A172 (cell line): ENCODE measurements at places on chromosomes 11 and 22. TPM values are rescaled to one million over a fixed set of nuclear protein-coding genes. Genes with fewer than 3 reads are reported as not detected.

CRYAB gene
- total RNA-seq = 0.34 TPM in 1 of 2 replicates, not detected in the other

SPDYC gene
- not detected in 2 replicates for total RNA-seq

POLDIP3 gene
- total RNA-seq = 28.5 and 30.6 TPM in 2 replicates

NAALAD2 gene
- 0.07 TPM in 1 of 2 replicates, not detected in the other for total RNA-seq

CCDC73 gene
- total RNA-seq = not detected in 2 replicates

FADS1 gene
- 55.3 and 84.2 TPM in 2 replicates for total RNA-seq

OLFML1 gene
- 0.96 TPM in 1 of 2 replicates, not detected in the other for total RNA-seq

PTPRCAP gene
- 1.5 and 2.3 TPM in 2 replicates for total RNA-seq

DNA sequence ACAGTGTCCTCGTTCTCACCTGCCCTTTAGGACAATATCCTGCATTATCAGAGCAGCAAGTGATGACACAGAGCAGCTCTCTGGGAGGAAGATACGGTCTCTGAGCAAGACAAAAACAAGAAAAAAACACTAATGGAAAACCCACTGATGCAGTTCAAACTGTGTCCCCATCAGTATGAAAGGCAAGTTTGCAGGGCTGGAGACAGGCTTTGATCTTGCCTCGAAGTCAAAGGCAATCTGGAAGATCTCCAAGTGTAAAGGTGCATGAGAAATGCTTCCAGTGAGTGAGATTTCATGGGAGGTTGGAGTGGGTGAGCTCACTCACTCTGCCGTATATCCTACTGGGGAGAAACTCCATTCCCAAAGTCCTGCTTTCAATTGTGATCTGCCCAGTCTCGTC, 157.5 kb downstream of the KIRREL3 start:
- no peak for DNase-seq

DNA sequence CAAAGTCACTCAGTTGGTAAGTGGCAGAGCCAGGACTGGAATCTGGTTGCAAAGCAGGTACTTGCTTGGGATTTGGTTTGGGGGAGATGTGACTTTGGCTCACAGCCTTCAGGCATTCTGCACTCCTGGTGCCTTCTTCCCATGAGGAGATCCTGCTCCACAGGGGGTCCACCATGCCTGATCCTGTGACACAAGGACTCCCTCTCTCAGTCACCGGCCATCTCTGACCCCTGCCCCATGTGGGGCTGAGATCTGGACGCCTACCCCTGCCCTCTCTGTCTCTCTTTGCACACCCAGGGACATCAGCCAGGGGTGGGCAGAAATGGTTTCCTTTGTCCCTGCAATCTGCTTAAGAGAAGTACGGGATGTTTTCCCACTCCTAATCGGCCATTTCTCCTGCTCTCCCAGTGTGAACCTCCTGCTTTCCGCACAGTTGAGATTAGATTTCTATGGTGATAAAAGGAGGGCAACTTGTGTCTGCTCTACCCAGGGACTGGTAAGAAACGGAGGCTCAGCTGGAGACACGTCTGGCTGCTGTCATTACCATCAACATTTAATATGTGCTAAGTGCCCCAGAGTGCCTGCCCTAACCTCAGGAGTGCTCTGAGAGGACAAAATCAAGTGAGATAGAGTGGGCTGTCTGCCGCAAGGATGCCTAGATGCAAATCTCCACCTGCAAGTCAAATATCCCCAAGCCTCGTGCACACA, 11.1 kb upstream of the FXYD6 start:
- DNase-seq = no peak

DNA sequence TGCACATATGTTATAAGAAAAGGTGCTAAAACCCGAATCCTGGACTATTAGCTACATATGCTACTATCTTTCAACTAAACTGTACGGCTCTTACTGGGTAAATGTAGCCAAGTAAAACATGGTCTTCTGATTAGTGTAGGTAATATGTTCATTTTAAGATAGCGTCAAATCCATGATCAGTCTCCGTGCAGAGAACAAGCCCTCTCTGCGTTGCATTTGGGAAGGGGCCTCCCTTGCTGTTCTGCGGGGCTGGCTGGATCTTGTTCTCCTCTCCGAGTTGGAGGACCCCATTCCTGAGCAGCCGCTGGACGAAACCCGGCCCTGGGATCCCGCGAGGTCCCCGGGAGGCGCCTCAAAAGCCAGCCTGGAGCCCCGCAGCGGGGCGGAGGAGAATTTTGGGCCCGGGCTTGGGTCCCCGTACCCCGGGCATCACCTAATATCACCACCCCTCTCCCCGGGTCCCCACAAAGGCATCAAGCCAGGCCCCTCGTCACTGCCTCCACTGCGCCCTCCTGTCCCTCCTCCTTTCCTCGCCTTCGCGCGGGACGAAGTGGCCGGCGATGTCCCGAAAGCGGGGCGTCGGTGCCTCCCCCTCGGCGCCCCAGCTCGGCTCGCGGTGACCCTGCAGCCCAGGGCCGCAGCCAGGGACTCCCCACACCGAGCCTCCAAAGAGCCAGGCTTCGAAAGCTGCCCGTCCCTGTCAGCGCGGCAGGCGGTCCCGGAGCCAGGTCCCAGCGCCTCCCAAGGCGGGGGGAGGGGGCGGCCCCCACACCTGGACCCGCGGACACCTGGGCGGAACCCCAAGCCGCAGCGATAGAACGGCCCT, 54.5 kb upstream of the FBXO3 start:
- no peak for DNase-seq

DNA sequence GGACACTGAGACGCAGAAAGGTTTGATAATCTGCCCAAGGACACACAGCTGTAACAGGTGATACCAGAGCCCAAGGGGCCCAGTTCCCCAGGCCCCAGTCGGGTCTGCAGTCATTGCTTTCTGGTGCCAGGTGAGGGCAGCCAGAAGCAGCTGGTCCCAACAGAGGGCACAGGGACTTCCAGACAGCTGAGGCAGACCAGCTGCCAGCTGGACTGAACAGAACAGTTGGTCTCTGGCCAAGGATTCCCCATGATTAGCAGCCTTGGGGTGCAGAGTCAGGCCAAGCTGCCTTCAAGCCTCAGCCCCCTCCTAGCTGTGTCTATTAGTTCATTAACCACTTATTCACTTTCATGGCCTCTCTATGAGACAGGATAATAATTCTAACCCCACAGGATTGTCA, 105.6 kb downstream of the RRAS2 start:
- DNase-seq = no peak

DNA sequence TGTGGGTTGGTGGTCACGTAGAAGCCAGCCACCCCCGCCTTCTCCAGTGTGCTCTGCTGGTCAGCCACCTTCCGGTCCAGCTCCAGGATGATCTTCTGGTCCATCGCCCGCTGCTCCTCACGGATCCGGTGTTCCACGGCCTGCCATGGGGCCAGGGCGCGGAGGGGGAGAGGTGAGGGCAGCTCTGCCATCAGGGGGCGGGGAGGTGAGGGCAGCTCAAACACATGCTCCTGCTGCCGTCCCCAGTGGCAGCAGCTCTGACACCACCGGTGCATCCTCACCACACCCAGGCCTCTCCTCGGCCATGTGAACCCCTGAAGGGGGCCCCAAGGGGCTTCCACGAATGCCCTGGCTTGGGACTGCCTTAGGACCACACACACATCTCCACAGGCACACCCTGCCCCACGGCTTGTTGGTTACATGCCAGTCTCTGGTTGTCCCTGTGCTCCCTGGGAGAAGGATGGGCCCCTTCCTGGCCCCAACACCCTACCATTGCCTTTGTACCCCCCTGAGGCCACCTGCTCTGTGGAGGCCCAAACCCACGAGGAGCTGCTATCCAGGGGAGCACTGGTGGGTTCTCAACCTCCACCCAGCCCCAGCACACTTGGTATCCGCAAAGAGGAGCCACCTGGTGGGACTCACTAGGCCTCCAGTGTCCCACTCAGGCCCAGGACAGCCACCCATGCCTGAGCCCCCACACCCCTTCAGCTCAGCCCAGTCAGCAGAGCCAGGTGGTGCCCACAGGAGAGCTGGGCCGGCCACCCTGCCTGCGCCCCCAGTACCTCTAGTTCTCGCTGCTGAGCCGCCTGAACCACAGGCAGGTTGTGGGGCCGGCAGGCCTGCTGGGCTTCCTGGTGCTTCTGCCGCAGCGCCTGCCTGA, 4.3 kb downstream of the DGCR6L start:
- DNase-seq = no peak

DNA sequence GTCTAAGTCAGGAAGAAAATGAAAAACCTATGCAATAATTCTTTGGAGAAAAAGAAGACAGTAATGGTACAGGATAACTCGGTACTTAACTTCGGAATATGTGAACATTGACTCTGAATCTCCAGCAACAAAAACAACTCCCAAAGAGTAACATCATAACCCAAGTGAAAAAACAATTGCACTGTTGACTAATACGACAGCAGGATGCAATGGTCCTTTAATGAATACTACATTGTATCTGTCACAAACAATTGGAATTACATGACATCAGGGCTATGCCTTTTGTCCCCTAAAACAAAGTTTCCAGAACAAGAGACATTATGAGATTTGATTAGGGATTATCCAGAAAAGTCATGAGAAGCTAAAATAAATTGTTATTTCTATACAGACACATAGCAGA, 1065.9 kb downstream of the LRRC4C start:
- no peak for DNase-seq

GRCh38 chr22:49735411-49735900, 92.2 kb downstream of the BRD1 start:
- DNase-seq = peak; percentile 4

DNA sequence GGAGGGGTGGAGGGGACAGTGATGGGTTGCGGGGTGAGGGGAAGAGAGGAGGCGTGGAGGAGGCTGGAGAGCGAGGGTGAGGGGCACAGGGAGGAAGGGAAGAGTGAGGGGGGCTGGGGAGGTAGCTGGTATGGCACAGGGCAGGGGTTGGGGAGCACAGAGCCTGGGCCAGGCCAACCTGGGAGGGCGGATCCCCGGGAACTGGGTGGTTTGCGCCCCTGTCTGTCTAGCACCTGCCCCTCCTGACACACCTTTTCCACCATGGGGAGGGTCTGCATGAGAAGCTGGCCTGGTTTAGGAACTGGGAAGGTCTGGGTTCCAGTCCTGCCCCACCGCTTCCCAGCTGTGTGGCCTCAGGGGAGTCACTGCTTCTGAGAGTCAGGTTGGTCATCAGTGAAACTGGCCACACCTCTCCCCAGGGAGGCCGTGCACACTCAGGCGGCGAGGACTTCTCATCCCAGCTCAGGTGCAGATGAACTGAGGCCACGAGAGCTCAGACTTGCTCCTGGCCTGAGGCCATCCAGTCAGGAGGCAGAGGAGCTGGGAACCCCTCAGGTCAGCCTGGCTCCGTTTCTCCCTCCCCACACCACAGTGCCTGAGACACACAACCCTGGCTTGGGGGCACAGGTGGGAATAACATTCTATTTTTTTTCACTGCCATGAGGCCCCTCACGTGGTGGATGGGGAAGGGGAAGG, 95.6 kb downstream of the PHF21B start:
- no peak for DNase-seq

GRCh38 chr22:27686534-27686933, 115.0 kb downstream of the MN1 start:
- DNase-seq = peak; percentile 66
